ENCODE measurements at places on chromosomes 7 and 10.
A peak's percentile ranks its signal among the peaks of the same experiment; 100 is the strongest.

GRCh38 chr7:150631866-150632864 is at the start of gene GIMAP6:
Gene GIMAP6, minus strand, starts transcription at chr7:150632385. Its CDS starts 2,243 bp downstream, at chr7:150630142.
- no peak for DNase-seq

- DNase-seq, result no peak
These were observed 247.4 kb upstream of the ETV1 start for GRCh38 chr7:14236834-14237233.

GRCh38 chr10:84191106-84191505 is 3.2 kb upstream of the CDHR1 start:
- no peak for DNase-seq

GRCh38 chr10:12594448-12594944 is 245.1 kb downstream of the CAMK1D start:
- DNase-seq, result no peak

- DNase-seq, result no peak
These were observed 3.1 kb downstream of the SH3PXD2A start for GRCh38 chr10:103852189-103852711.

DNA sequence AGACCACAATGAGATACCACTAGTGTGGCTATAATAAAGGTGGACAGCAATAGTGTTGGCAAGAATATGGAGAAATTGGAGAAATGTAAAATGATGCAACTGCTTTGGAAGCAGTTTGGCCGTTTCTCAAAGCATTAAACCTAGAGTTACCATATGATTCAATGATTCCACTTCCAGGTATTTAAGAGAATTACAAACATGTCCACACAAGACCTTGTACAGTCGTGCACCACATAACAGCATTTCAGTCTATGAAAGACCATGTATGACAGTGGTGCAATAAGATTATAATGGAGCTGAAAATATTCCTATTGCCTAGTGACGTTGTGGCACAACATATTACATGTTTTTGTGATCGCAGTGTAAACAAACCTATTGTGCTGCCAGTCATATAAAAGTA is 29.6 kb downstream of the CCDC172 start:
- DNase-seq, result no peak

DNA sequence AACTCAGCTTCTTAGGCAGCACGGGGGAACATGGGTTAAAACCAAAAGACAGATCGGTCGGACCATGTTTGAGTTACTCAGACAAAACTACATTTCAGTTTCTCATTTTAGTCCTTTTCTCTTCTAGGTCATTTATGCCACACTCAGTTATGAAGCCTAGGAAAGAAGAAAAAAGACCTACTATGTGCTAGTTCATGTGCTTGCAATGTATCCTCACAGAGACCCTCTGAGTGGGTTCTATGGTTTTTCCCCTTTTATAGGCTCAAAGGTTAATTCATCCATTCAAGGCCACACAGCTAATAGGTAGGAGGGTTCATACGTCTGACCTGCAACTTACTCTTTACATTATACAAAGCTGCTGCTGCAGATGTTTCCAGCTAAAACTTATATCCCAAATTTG is 104.7 kb upstream of the ZNF438 start:
- no peak for DNase-seq

GRCh38 chr7:131249003-131249402 is 78.7 kb upstream of the MKLN1 start:
- no peak for DNase-seq

- DNase-seq, result no peak
These were observed 81.0 kb downstream of the KIAA1549 start for GRCh38 chr7:138900035-138900828.

GRCh38 chr10:73819513-73820093 is 8.2 kb upstream of the NDST2 start:
- no peak for DNase-seq

- DNase-seq, result no peak
These were observed 31.0 kb downstream of the AMZ1 start for GRCh38 chr7:2719007-2719406.

DNA sequence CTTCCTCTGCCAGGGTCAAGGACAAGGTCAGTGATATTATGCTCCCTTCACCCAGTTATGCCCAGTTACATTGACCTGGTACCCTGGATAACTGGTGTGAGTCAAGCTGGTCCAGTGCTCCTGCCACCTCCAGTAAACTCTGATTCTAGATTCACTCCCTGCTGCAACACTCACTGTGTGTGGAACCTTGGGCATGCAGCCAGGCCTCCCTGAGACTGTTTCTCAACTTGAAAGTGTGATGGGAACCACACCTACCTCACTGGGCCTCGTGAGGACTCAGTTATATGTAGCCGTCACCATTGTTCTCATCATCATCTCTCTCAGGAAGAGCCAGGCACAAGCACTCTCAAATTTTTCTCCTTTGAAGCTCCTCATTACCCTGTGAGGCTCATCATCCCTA is 935 bp upstream of the ZNF736 start:
- DNase-seq, result no peak

- no peak for DNase-seq
These were observed 120.1 kb downstream of the WDFY4 start for GRCh38 chr10:48804740-48805182.

- DNase-seq, result peak; percentile 58
These were observed 20.4 kb downstream of the GRID2IP start for GRCh38 chr7:6530626-6531491.

- no peak for DNase-seq
These were observed 36.7 kb downstream of the ZNF467 start for GRCh38 chr7:149736478-149737360.

DNA sequence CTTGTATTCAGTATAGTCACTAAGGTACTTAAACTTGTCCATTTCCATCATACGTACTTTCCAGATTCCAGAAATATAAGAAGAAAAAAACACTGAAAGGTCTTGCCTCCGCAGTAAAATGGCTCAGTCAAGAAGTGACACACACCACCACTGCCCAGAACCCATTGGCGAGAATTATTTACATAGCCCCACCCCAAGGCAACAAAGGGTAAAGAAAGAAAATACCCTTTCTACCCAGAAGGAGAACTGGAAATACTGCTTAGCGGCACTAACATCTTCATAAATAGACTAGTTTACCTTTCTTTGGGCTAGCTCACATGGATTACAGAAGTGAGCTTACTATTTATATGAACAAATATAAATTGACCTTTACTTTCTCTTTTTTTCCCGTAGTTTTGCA is 194.0 kb downstream of the PPP1R9A start:
- DNase-seq, result no peak

DNA sequence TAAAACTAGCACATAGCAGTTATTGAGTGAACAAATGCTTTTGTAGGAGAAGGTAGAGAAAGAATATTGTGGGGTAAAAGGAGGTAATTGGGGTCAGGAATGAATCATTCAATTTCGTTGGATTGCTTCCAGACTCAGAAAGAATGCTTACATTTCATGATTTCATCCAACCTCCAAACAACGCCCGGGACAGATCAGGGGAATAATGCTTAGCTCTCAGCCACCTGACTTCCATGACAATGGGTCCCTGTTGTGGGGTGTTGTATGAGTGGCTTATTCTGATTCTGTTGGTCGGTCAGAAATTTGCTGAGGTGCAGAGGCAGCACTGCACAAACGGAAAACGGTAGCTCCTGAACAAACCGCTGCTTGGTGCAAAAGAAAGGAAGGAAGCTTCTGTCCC is 24.0 kb upstream of the INPP5F start:
- DNase-seq, result no peak

GRCh38 chr7:47451851-47452205 is 130.1 kb downstream of the TNS3 start:
- DNase-seq, result no peak

GRCh38 chr10:3477683-3478082 is 305.1 kb upstream of the PITRM1 start:
- DNase-seq, result no peak

GRCh38 chr10:43679509-43679908 is 30.8 kb upstream of the ZNF32 start:
- DNase-seq, result no peak

- no peak for DNase-seq
These were observed 4.8 kb downstream of the GPR146 start for GRCh38 chr7:1049006-1049741.

GRCh38 chr10:92593619-92594588 is 974 bp downstream of the KIF11 start:
- no peak for DNase-seq

- no peak for DNase-seq
These were observed 5.5 kb downstream of the TACC2 start for GRCh38 chr10:121994429-121994941.

- DNase-seq, result no peak
These were observed 147.2 kb downstream of the DYNC1I1 start for GRCh38 chr7:95919556-95919955.

- no peak for DNase-seq
These were observed 134.6 kb upstream of the TCF7L2 start for GRCh38 chr10:112815269-112816032.

DNA sequence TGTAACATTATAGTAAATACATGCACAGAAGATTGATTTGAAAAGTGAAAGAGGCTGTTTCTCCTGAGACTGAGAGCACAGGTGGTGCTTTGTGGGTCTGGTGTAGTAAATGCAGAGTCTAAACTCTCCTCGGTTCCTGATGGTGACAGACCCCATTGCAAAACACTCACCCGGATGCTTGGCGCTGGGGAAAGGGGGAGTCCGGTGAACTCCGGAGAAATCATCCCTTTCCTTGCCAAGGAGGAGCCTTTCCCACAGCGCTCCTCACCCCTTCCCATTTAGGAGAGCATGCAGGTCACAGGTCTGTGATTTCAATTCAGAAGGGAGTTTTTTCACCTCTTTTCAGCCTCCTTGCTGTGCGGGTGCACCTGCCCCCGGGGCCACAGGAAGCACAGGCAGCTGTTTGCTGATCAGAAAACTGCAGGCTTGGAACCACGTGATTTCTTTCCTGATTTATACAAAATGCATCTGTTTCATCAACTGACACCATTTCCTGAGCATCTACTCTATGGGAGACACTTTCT is 75.6 kb upstream of the LYZL2 start:
- no peak for DNase-seq

GRCh38 chr10:118871244-118871865 is 116.6 kb upstream of the CACUL1 start:
- DNase-seq, result no peak

DNA sequence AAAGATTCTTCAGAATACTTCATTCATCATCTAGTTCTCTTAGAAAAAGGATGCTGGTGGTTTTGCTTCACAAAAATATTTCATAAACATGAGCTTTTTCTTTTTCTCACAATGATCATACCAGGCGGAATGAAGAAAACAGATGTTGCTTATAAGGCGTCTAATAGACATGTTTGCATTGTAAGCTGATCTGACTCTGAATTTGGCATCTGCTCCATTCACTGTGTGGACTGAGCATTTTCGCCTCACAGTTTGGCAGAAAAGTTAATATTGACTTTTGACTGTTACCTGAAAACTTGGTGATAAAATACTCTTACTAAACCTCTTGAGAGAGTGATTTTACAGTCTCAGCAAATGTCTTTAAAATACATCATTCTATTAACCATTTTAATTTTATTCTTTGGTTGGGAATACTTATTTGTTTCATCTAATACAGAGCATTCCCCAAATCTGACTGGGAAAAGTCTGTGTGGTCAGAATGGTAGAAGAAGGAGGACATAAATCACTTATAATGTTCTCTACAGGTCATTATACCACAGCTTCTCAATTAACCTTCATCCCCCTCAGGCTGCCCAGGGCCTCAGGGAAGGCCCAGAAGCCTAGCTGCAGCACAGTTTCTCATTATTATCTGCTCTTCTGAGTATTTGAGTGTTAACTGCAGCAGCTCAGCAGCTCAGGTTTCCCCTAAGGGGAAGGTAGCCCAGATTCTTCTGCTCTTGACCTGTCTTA is 121.6 kb upstream of the KAT6B start:
- DNase-seq, result no peak

Measured in activated CD8-positive, alpha-beta memory T cell treated with anti-CD3 and anti-CD28 coated beads for 1 hour (primary cell).